ENCODE measurements at places on chromosomes 12 and 14. TPM values are rescaled to one million over a fixed set of nuclear protein-coding genes. Genes with fewer than 3 reads are reported as not detected.
A peak's percentile ranks its signal among the peaks of the same experiment; 100 is the strongest.

DNA sequence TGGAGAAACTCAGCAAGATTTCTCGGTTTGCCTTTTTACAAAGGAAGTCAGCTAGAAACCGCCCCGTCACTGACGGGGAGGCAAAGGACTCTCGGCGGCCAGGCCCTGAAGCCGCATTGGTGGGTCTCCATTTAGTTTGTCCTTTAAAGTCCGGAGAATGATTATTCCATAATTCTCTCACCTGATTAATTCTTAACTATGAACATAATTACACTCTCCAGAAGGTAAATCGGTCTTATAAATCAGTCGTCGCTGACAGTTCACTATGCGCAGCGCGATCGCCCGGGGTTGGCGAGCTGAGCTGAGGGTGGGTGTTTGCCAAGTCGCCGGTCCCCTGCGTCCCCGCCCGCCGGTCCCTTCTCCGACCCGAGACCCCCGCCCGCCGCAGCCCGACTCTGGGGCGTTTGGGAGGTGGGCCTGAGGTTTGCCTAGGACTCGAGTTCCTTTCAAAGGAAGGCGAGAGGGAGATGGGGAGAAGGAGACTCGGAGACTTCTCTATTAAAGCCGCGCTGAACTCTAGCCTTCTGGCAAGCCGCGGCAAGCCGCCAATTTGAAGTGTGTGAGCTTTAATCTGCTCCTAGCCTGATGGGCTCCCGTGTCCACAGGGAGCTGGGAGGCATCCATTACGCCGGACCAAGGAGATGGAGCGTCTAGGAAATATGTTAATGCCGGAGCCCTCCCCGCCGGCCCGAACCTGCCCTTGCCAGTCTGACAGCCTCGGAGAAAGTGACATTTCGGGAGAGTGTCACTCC lies 392.9 kb downstream of the NOVA1 start:
- DNase-seq, result no peak
- no peak overlapping the region for H3K4me3 ChIP-seq
- H3K4me1 ChIP-seq, result no peaks in the 10 kb centered on the region
- no peaks in the 10 kb centered on the region for H3K36me3 ChIP-seq
- no peak overlapping the region for H3K27ac ChIP-seq

DNA sequence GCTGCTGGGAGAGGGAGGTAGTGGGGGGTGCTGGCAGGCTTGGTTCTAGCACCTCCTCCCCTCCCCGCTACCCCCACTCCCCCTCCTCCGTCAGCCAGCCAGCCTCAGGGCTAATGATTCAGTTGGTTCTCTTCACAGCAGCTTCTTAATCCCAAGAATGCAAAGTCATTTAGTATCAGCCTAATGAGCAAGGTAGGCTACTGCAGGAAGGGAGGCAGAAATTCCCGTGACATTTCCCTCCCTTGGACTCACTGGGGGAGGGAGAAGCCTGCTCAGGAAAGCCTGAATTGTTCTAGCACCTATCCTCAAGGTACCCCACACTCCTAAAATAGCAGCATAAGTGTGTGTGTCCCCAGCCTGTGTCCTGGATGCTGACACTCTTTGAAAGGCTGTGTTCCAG lies 29.8 kb downstream of the ITPK1 start:
- H3K27ac ChIP-seq, result peak overlapping the region; percentile 87
- DNase-seq, result no peak
- H3K36me3 ChIP-seq, result peaks cover 29% of the 10 kb centered on the region
- H3K4me1 ChIP-seq, result peaks cover 81% of the 10 kb centered on the region
- no peak overlapping the region for H3K4me3 ChIP-seq

The TAS2R31 gene
- 2.2 TPM for total RNA-seq

The ACVRL1 gene
- not detected for total RNA-seq

DNA sequence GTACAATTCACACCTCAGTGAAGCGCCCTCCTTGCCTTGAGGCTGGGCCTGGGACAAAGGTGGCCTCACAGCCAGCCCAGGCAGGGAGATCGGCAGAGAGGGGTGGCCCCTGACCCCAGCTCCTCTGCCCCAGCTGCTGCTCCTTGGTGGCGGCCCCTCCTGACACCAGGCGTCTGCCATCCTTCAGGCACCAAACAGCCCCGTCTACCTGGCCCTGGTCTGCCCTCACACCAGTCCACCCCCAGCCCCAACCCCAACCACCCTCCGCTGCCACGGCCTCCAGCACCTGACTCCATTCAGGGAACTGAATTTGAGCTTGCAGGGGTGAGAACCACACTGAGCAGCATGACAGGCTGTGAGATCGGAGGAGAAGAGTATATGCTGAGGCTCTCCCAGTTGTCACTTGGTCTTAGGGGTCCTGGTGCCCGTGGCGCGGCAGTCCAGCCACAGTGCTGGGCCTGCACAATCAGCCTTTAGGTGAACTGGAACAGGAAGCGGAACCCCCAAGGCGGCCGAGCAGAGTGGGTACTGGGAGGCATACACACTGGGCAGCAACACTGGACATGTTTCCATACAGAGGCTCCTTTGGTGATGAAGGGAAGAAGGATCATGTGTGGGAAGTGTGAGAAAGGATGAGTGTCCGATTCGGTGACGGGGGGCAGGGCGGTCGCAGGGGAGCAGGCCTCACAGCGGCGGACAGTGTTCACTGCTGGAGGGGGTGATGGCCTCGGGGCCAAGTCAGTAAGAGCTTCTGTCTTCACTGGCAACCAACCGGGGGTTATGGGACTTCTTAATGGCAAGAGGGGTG lies 18.7 kb downstream of the ZFYVE21 start:
- H3K27ac ChIP-seq, result no peak overlapping the region
- H3K36me3 ChIP-seq, result peaks cover 7% of the 10 kb centered on the region
- H3K4me3 ChIP-seq, result no peak overlapping the region
- DNase-seq, result no peak
- no peaks in the 10 kb centered on the region for H3K4me1 ChIP-seq
- no peaks in the 10 kb centered on the region for H3K27me3 ChIP-seq

The KRT78 gene
- not detected for total RNA-seq

The SMIM41 gene
- total RNA-seq, result not detected

DNA sequence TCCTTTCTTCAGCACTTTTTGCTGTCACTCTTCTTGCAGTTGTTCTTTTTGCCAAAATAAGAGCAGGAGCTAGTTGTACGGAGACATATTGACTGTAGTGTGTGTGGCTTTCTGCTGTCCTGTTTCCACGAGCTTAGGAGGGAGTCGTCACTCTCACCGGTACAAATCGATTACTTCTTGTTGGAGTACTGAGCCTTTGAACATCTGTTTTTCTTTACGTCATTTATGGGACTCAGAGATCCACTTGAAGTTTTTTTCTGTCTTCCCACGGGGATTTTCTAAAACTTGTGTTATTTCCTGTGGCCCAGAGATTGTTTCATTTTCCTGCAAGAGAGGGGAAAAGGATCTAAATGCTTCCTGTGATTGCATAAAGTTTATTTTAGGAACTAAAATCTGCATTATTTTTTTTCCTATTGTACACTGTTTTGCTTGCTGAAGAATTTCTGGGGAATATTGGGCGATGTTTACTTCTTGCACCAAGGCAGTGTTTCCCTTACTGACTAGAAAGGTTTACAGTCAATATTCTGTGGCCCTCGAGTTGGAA lies 199.8 kb upstream of the ARHGAP5 start:
- H3K36me3 ChIP-seq, result no peaks in the 10 kb centered on the region
- no peak overlapping the region for H3K27ac ChIP-seq
- H3K27me3 ChIP-seq, result peaks cover 2% of the 10 kb centered on the region
- no peak overlapping the region for H3K4me3 ChIP-seq
- no peak for DNase-seq
- no peaks in the 10 kb centered on the region for H3K4me1 ChIP-seq

- H3K27ac ChIP-seq, result no peak overlapping the region
- H3K36me3 ChIP-seq, result no peaks in the 10 kb centered on the region
- H3K4me3 ChIP-seq, result no peak overlapping the region
- no peaks in the 10 kb centered on the region for H3K4me1 ChIP-seq
- no peak for DNase-seq
Observed at GRCh38 chr12:17982556-17982955, 107.4 kb downstream of the RERGL start.

DNA sequence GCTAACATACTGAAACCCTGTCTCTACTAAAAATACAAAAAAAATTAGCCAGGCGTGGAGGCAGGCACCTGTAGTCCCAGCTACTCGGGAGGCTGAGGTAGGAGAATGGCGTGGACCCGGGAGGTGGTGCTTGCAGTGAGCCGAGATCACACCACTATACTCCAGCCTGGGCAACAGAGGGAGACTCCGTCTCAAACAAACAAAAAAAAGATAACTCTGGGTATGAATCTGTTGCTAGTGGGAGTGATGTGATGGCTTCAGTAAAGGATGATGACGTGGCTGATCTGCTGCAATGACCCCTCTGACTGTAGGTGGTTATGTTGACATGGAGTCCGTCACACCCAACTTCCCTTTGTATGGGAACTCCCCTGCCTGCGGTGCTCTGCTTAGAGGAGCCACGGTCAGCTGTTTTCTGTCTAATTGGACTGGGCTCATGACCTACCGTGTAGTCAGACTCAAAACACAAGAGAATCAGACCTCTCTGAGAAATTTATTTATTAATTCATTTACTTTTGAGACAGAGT lies 59.1 kb upstream of the MED13L start:
- H3K27ac ChIP-seq, result no peak overlapping the region
- no peaks in the 10 kb centered on the region for H3K27me3 ChIP-seq
- peaks cover 4% of the 10 kb centered on the region for H3K4me1 ChIP-seq
- no peaks in the 10 kb centered on the region for H3K36me3 ChIP-seq
- no peak for DNase-seq

- peaks cover 46% of the 10 kb centered on the region for H3K4me1 ChIP-seq
- peaks cover 9% of the 10 kb centered on the region for H3K36me3 ChIP-seq
- no peak overlapping the region for H3K27ac ChIP-seq
- no peak for DNase-seq
Observed at GRCh38 chr12:11762723-11763326, 113.4 kb downstream of the ETV6 start.

Data from activated CD8-positive, alpha-beta T cell treated with anti-CD3 and anti-CD28 coated beads, Interleukin-2, amount 10 ng/mL, durations not matched to agents 7 days and 5 days (primary cell).